Ovary (tissue), 10 donors: ENCODE measurements at places on chromosomes 5 and 9. TPM values are rescaled to one million over a fixed set of nuclear protein-coding genes. Genes with fewer than 3 reads are reported as not detected.

PCSK1 gene
- total RNA-seq, result 0.83 TPM

GLRA1 gene
- not detected for total RNA-seq

PDE8B gene
- total RNA-seq, result 14.0 TPM

HACD4 gene
- total RNA-seq, result 3.2 TPM

HARS2 gene
- total RNA-seq, result 18.2 TPM

GRCh38 chr9:99058964-99059921 lies 45.7 kb upstream of the TGFBR1 start:
- DNase-seq, result no peak
- no peak overlapping the region for H3K4me3 ChIP-seq
- H3K36me3 ChIP-seq, result no peaks in the 10 kb centered on the region
- H3K27ac ChIP-seq, result no peak overlapping the region
- no peaks in the 10 kb centered on the region for H3K27me3 ChIP-seq
- no peaks in the 10 kb centered on the region for H3K4me1 ChIP-seq

DNA sequence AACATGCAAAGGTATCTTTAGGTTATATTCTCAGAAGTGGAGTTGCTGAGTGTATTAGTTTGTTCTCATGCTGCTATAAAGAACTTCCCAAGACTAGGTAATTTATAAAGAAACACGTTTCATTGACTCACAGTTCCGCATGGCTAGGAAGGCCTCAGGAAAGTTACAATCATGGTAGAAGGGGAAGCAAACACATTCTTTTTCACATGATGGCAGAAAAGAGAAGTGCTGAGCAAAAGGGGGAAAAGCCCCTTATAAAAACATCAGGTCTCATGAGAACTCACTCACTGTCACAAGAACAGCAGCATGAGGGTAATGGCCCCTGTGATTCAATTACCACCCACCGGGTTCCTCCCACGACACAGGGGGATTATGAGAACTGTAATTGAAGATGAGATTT lies 163.6 kb upstream of the PRLR start:
- DNase-seq, result no peak
- H3K36me3 ChIP-seq, result no peaks in the 10 kb centered on the region
- H3K27me3 ChIP-seq, result no peaks in the 10 kb centered on the region
- H3K4me1 ChIP-seq, result no peaks in the 10 kb centered on the region
- H3K27ac ChIP-seq, result no peak overlapping the region

GRCh38 chr5:113053511-113053995 lies 77.0 kb downstream of the DCP2 start:
- H3K4me3 ChIP-seq, result no peak overlapping the region
- DNase-seq, result peak; percentile 82
- no peaks in the 10 kb centered on the region for H3K36me3 ChIP-seq
- H3K27me3 ChIP-seq, result no peaks in the 10 kb centered on the region

- DNase-seq, result no peak
- H3K4me3 ChIP-seq, result no peak overlapping the region
- H3K27ac ChIP-seq, result no peak overlapping the region
- H3K27me3 ChIP-seq, result no peaks in the 10 kb centered on the region
- no peaks in the 10 kb centered on the region for H3K36me3 ChIP-seq
Measured at GRCh38 chr5:136030956-136031611, 2.3 kb downstream of the TGFBI start.

GRCh38 chr5:74490814-74491213 lies 149.7 kb downstream of the ENC1 start:
- no peak for DNase-seq
- no peak overlapping the region for H3K4me3 ChIP-seq
- no peak overlapping the region for H3K27ac ChIP-seq
- H3K27me3 ChIP-seq, result no peaks in the 10 kb centered on the region
- no peaks in the 10 kb centered on the region for H3K36me3 ChIP-seq

DNA sequence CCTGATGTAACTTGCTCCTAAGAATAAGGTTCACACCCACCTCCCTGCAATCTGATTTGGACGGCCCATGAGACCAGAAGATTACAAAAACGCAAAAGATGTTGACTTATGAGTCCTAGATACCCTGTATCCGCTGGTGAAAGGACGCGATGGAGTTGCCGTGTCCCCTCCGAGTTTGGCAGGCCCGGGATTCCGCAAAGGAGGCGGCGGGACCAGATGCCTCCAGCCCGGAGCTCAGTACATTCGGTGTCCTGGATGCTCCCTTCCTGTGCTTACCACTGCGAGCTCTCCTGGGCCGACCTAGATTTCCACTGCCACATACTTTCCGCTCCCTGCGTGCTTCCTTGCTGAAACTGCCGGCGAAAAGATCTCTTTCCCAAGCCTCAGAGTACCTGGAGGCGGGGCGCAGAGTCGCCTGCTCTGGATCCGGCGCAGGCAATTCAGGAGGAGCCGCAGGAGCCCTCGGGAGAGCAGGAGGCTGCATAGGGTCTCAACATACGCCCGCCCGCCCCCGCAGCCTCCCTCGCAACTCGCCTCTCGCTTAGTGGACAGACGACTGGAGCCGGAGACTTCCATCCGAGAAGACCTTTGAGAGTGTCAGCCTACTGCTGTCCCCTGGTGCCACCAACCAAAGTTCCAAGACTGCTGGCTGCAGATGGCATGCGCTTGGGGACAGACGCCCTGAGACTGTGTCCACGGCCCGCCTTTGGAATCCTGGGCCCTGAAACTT lies 39.8 kb downstream of the ANXA2R start:
- no peaks in the 10 kb centered on the region for H3K27me3 ChIP-seq
- no peak for DNase-seq
- H3K36me3 ChIP-seq, result no peaks in the 10 kb centered on the region
- H3K4me1 ChIP-seq, result no peaks in the 10 kb centered on the region

GRCh38 chr9:35923927-35924763 lies 14.9 kb downstream of the SPAAR start:
- H3K4me1 ChIP-seq, result peaks cover 3% of the 10 kb centered on the region
- H3K27ac ChIP-seq, result peak overlapping the region; percentile 72
- peak; percentile 48 for DNase-seq
- no peaks in the 10 kb centered on the region for H3K27me3 ChIP-seq

GRCh38 chr9:134034215-134035040 lies 9.1 kb downstream of the BRD3OS start:
- H3K27me3 ChIP-seq, result no peaks in the 10 kb centered on the region
- DNase-seq, result no peak
- H3K4me1 ChIP-seq, result no peaks in the 10 kb centered on the region
- no peak overlapping the region for H3K27ac ChIP-seq
- no peak overlapping the region for H3K4me3 ChIP-seq

GRCh38 chr5:148864113-148864841 lies 37.9 kb downstream of the ADRB2 start:
- H3K4me1 ChIP-seq, result no peaks in the 10 kb centered on the region
- H3K4me3 ChIP-seq, result no peak overlapping the region
- DNase-seq, result no peak
- no peak overlapping the region for H3K27ac ChIP-seq
- H3K36me3 ChIP-seq, result no peaks in the 10 kb centered on the region

DNA sequence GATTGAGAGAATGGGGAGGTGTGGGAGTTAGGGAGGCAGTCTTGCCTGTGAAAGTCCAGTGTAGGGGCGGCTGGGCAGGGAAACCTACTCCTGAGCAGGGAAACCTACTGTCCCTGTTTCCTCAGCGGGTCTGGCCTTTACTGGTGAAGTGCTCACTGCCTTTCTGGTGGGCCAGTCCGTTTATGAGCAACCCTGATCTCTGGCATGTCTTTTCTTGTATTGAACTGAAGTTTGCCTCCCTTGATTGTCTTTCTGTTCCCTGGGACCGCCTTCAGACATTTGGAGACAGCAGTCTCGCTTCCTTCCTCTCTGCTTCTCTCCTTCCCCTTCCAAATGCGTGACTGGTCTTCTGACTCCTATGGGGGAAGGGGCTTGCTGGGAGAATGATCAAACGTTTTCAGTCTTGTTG lies 2.9 kb downstream of the SNX18 start:
- DNase-seq, result no peak
- peak overlapping the region; percentile 63 for H3K27ac ChIP-seq
- H3K4me3 ChIP-seq, result peak overlapping the region; percentile 97
- no peaks in the 10 kb centered on the region for H3K27me3 ChIP-seq
- H3K4me1 ChIP-seq, result peaks cover 15% of the 10 kb centered on the region

- no peaks in the 10 kb centered on the region for H3K27me3 ChIP-seq
- DNase-seq, result no peak
- no peaks in the 10 kb centered on the region for H3K36me3 ChIP-seq
- H3K4me1 ChIP-seq, result no peaks in the 10 kb centered on the region
Measured at GRCh38 chr5:172312286-172312685, 28.7 kb upstream of the UBTD2 start.

DNA sequence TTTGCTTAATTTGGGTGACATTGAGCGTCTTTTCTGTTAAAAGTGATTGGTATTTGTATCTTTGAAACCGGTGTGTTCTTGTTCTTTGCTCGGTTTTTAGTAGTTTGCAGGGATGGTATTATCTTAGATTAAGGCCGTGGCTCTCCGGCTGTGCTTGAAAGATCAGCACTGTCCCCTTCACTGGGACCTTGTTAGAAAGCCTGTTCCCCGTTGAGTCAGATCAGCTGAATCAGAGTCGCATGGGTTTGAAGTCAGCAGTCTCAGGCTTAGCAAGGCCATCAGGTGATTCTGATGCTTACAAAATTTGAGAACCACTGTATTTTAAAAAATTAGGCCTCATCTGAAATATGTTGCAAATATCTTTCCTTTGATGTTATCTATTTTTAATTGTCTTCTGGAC lies 5.0 kb downstream of the DIRAS2 start:
- no peaks in the 10 kb centered on the region for H3K27me3 ChIP-seq
- no peak overlapping the region for H3K27ac ChIP-seq
- H3K4me3 ChIP-seq, result no peak overlapping the region
- H3K36me3 ChIP-seq, result no peaks in the 10 kb centered on the region

DNA sequence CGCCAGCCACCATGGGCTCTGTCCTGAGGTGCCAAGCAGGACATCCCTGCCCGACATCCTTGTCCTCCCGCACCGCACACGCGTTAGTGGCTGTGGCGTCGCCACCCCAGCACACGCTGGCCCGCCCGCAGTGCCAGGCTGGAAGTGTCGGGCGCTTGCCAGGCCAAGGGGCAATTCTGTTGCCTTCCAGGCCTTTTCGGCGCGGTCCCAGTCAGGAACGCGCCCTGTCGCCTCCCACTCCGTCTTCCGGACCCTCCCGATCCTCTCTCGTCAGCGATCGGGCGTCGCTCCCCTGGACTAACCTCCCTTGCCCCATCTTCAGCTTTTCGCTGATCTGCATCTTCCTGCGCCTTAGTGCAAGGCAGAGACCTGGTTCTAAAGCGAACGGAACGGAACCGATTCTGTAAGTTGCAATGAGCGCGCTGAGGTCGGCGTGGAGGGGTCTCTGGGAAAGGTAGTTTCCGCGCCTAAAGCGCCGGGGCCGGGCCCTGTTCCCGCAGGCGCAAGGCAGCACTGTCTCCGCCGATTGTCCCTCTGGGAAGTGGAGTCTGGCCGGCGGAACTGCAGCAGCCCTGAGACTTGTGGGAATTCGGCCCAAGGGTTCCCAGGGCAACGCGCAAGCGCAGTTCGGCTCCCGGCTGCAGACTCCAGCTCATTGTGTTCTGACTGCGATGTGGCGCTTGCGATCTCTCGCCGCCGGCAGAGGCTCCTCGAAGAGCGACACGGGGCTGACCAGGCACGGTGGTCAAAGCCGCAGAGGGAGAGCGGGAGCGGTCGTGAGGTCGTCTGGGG lies at the start of gene ZNF454:
Gene ZNF454, plus strand, starts transcription at position 630 of the 792 bp plus-strand sequence. CDS start 1,594 bp downstream, outside the sequence.
- peak within 1 kb of the TSS; percentile 6 for H3K27ac ChIP-seq
- DNase-seq, result peak; percentile 97

GRCh38 chr5:56816546-56817081 lies 1.3 kb downstream of the MAP3K1 start:
- no peaks in the 10 kb centered on the region for H3K36me3 ChIP-seq
- peak; percentile 28 for DNase-seq
- peak overlapping the region; percentile 90 for H3K27ac ChIP-seq
- no peaks in the 10 kb centered on the region for H3K27me3 ChIP-seq
